Skeletal muscle cell (primary cell): ENCODE measurements at places on chromosomes 3 and 15.

- DNase-seq: no peak
Observed at GRCh38 chr3:174398761-174399160, 460.4 kb upstream of the NAALADL2 start.

- DNase-seq: no peak
Observed at GRCh38 chr3:195198426-195199346, 72.3 kb downstream of the XXYLT1 start.

- peak; percentile 55 for DNase-seq
Observed at GRCh38 chr3:37779289-37780152, 82.2 kb upstream of the CTDSPL start.

- DNase-seq: peak; percentile 15
Observed at GRCh38 chr3:17891139-17891856, 148.9 kb upstream of the TBC1D5 start.

GRCh38 chr3:46926871-46927717, 49.5 kb downstream of the CCDC12 start:
- DNase-seq: no peak
